ENCODE measurements at places on chromosomes 7 and 10. TPM values are rescaled to one million over a fixed set of nuclear protein-coding genes. Genes with fewer than 3 reads are reported as not detected.

The FAM241B gene
- 9.7 TPM for total RNA-seq

The ARHGEF35 gene
- total RNA-seq = 3.5 TPM

The LIPK gene
- not detected for total RNA-seq

The ANKRD61 gene
- not detected for total RNA-seq

The FAM180A gene
- total RNA-seq = not detected

The ENTPD1 gene
- total RNA-seq = 49.4 TPM

The PRR15 gene
- total RNA-seq = not detected

The LMOD2 gene
- total RNA-seq = not detected

The IGFBP3 gene
- total RNA-seq = 0.99 TPM

The ZDHHC4 gene
- total RNA-seq = 20.4 TPM

The RBP3 gene
- not detected for total RNA-seq

The FFAR4 gene
- total RNA-seq = not detected

The ELOVL3 gene
- not detected for total RNA-seq

The HOXA5 gene
- total RNA-seq = not detected

The RPS24 gene
- 1,300 TPM for total RNA-seq

The SUPV3L1 gene
- 51.1 TPM for total RNA-seq

The SRRM3 gene
- not detected for total RNA-seq

The HOXA3 gene
- not detected for total RNA-seq

The ZNF716 gene
- not detected for total RNA-seq

The MINDY4 gene
- total RNA-seq = 0.49 TPM

The STEAP1B gene
- not detected for total RNA-seq

The PLAU gene
- total RNA-seq = 0.35 TPM

The EBLN1 gene
- not detected for total RNA-seq

The SH2D4B gene
- 0.25 TPM for total RNA-seq

The C10orf67 gene
- total RNA-seq = 0.49 TPM

The SPDYE2B gene
- not detected for total RNA-seq

The EMX2 gene
- total RNA-seq = not detected

The H2BK1 gene
- total RNA-seq = 3.8 TPM

The CRYGN gene
- 0.39 TPM for total RNA-seq

The SFR1 gene
- total RNA-seq = 12.9 TPM

The HMX3 gene
- total RNA-seq = not detected

The GHRHR gene
- total RNA-seq = not detected
